RWPE1 (cell line): ENCODE measurements at places on chromosomes 5 and 9.

- DNase-seq = no peak
These were observed 72.7 kb downstream of the ZFAND5 start for GRCh38 chr9:72292256-72292682.

- DNase-seq = no peak
These were observed 137.6 kb upstream of the LPCAT1 start for GRCh38 chr5:1661311-1661710.

DNA sequence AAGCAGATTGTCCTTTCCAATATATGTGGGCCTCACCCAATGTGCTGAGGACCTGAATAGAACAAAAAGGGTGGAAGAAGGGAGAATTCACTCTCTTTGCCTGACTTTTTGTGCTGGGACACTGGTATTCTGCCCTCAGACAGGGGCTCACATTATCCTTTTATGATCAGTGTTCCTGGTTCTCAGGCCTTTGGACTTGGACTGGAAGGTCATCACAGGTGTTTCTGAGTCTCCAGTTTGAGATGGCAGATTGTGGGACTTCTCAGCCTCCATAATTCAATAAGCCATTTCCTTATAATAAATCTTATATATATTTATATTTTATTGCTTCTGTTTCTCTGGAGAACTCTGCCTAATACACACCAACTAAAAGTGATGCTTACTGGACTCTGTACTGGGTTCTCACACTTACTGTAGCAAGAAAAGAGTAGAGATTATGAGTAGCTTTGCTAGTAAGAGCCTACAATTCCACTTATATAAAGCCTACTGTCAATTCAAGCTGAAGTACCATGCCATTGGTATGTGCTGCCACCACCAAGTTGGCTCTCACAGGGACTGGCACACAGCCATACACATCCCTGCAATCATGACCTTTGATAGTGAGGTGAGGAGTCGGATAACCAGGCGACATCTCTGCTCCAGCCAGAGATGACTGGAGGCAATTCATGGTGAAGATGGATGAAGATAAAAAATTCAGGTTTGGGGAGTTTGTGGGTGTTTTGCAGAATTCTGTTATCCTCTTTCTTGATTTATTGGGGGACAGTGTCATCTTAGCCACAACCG lies 130.7 kb upstream of the NR3C1 start:
- DNase-seq = no peak

GRCh38 chr5:178298283-178298807 lies 65.7 kb upstream of the PHYKPL start:
- no peak for DNase-seq

DNA sequence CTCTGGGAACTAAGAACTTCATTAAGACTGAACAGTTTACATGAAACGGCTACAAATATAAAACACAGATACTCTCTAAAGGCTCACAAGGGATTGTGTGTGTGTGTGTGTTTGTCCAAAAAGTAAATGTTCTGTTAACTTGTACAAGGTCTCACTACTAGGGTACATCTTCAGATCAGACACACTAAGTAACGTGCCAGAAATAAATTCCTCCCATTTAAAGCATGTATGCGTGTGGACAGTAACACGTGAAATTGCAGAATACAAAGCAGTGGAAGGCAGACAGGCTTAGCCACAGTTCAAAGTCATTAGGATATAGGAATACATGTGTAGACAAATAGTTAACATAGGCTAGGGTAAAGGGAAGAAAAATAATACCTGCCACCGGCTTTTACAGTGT lies 1.8 kb downstream of the BNC2 start:
- DNase-seq = no peak

DNA sequence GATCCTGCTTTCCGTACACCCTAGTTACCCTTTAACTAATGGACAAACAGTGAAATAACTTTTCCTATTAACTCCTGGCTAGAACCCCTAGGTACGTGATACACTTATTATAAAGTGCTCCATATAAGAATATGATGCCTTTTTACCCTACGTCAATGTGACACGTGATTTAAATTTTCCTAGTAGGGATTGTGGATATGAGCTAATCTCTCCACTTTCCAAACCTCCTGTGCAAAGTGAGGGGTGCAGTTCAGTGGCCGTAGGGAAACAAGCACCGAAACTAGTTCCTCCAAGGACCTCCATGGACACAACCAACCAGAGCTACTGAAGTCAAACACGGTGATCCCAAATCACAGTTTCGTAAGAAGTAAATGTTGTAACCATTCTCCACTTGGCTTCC lies 19.3 kb downstream of the NFIB start:
- no peak for DNase-seq

DNA sequence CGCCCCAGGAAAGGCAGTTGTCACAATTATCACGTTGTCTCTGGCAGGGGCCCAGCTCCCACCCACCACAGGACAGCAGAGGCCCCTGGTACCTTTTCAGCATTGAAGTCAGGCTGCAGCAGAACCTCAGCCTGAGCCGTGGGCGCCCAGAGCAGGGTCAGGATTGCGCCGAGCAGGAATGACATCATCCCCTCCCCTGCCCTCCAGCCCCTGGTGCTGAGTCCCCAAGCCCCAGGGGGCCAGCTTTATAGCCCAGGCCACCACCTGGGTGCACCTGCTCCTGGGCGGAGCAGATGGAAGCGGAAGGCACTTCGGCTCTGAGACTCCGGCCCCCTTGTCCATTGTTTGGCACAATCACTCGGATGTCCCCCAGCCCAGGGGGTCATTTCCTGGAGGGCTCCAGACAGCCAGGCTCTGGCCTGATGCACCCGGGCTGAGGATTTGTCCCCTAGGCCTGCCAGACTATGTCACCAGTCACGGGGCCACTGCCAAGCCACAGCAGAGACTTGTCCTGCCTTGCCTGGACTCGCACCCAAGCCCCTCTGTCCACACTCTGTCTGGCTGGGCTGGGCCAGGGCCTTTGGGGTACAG lies at the start of gene LCN15:
TSS of gene LCN15 (minus strand) at position 218 of the 591 bp plus-strand sequence. CDS start at position 188, 30 bp downstream.
- no peak for DNase-seq

- DNase-seq = no peak
These were observed 103.1 kb upstream of the SMC2 start for GRCh38 chr9:103991001-103991400.

DNA sequence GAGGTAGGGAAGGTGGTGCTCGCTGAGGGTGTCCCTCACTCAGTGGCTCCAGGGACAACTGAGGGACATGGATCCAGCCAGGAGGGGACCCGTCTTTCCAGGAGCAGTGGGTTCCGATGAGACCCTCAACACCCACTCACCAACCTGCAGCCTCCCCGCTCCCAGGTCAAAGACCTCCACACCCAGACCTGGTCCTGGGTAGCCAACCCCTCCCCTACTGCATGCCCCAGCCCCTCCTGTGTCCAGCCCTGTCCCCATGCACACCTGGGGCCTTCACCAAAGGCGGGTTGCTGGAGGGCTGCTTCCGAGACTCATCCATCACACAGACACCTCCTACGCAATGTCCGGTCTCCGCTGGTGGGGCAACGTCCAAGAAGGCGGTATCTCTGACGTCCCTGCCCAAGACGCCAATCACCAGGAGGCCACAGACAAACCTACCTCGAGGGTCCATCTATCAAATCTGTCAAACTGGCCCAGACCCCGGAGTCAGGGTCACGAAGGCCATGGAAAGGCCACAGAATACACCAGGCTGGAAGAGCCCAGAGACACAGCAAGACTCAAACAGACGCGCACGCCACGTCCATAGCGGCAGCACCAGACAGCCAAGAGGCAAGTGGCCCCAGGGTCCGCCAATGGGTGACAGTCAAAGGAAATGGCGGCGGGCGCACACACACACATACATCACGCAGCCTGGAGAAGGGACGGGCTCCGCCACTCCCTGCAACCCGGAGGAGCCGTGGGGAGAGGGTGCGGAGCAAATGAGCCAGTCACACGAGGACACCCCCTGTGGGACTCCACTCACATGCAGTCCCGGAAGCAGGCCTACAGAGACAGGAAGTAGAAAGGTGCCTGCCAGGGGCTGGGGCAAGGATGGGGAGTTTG lies 10.8 kb downstream of the NACC2 start:
- no peak for DNase-seq

- no peak for DNase-seq
These were observed 2104.1 kb upstream of the ACO1 start for GRCh38 chr9:30280229-30280900.

DNA sequence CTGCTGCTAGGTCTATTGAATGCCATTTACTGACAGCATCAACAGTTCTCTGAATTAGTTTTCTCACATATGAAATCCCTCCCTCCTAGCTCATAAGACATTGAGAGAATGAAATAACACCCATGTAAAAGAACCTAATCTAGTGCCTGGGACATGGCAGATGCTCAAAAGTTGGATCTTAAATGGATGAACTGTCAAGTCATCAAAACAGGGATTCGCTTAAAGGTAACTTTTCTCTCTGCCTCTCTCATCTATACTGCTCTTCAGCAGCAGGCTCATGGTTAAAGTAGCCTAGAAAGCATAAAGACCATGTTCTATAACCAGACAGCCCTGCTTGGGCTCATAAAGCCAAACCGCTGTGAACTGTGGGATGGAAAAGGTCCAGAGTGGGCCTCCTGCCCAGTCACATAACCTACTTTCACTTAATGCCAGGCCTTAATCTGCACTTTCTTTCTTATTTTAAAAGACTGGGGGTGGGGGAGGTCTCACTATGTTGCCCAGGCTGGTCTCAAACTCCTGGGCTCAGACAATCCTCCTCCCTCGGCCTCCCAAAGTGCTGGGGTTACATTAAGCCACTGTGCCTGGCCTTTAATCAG lies 3.7 kb downstream of the TMEM245 start:
- no peak for DNase-seq
